ENCODE measurements at places on chromosomes 2 and 18. TPM values are rescaled to one million over a fixed set of nuclear protein-coding genes. Genes with fewer than 3 reads are reported as not detected.

- H3K27me3 ChIP-seq, result no peaks in the 10 kb centered on the region
- DNase-seq, result no peak
- no peaks in the 10 kb centered on the region for H3K4me1 ChIP-seq
- no peak overlapping the region for H3K27ac ChIP-seq
These were observed 1354.9 kb upstream of the TMEFF2 start for GRCh38 chr2:193549661-193550060.

DNA sequence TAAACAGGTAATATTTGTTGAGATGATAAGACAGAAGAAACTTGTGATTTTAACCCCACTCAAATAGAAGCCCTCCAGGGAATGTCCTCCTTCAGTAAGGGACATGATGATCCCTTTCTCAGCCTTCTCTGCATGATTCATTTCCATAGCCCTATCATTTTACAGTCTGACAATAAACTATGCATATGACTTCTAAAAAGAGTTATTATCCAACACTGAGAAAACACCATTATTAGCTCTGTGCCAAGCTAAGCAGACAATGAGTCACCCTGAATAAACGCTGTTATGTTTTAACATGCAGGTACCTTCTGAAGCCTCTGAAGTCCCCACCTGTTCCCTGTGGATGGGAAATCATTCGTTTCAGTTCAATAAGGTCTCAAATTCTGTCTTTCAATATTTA lies 54.7 kb downstream of the DTNB start:
- H3K27me3 ChIP-seq, result no peaks in the 10 kb centered on the region
- no peaks in the 10 kb centered on the region for H3K36me3 ChIP-seq
- H3K4me1 ChIP-seq, result peaks cover 5% of the 10 kb centered on the region
- H3K27ac ChIP-seq, result no peak overlapping the region

TGFA gene
- total RNA-seq, result 0.33 TPM

NDC80 gene
- not detected for total RNA-seq

GCG gene
- not detected for total RNA-seq

DNA sequence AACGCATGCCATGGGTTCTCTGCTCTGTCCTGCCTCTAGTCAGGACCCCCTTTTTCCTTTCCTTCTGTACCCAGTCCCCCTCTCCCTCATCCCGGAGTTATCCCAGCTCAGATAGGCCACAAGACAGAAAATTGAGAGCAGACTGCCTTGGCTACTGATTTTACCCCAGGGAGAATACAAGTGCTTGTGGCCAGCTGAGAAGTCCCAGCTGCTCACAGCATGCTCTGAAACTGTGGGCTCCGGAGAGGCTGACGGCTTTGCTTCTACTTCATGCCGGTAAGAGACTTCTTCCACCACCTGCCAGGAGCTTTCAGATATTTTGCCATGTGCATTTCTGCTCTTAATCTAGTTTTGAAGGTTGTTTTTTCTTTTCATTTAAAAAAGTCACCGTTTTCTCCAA lies 20.0 kb upstream of the SIX2 start:
- no peak for DNase-seq
- no peaks in the 10 kb centered on the region for H3K27me3 ChIP-seq
- H3K36me3 ChIP-seq, result no peaks in the 10 kb centered on the region
- H3K4me1 ChIP-seq, result no peaks in the 10 kb centered on the region
- no peak overlapping the region for H3K4me3 ChIP-seq
- H3K27ac ChIP-seq, result no peak overlapping the region

TRIM54 gene
- not detected for total RNA-seq

- H3K27ac ChIP-seq, result no peak overlapping the region
- no peak overlapping the region for H3K4me3 ChIP-seq
- peaks cover 27% of the 10 kb centered on the region for H3K4me1 ChIP-seq
These were observed 20.8 kb downstream of the NCOA1 start for GRCh38 chr2:24511894-24512293.

All from sigmoid colon (tissue), 7 donors.